Hematopoietic multipotent progenitor cell treated with erythropoietin and hydrocortisone succinate and interleukin-3 and kit ligand, for 17 days (in vitro differentiated cells): ENCODE measurements at places on chromosomes 13 and 19.

DNA sequence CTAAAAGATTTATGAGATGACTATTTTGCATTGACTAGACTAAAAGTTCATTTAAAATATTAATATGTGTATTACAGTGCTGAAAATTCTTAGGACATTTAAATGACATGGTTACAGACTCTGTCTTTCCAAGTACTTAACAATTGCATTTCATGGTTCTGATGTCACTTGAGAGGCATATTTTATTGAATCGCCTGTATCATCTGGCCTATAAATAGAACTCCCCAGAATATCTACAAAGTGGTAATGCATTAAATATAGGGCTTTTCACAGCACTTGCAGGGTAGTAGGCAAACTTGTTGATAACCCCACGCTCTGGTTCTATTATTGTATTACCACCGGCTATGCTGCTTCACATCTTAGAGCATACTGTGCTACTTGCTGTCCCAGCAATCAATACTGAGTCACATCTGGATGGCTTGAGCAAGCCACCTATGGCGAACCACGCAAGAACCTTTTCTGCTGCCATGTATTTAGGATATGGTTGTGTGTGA is 400.6 kb downstream of the HS6ST3 start:
- no peak for DNase-seq

DNA sequence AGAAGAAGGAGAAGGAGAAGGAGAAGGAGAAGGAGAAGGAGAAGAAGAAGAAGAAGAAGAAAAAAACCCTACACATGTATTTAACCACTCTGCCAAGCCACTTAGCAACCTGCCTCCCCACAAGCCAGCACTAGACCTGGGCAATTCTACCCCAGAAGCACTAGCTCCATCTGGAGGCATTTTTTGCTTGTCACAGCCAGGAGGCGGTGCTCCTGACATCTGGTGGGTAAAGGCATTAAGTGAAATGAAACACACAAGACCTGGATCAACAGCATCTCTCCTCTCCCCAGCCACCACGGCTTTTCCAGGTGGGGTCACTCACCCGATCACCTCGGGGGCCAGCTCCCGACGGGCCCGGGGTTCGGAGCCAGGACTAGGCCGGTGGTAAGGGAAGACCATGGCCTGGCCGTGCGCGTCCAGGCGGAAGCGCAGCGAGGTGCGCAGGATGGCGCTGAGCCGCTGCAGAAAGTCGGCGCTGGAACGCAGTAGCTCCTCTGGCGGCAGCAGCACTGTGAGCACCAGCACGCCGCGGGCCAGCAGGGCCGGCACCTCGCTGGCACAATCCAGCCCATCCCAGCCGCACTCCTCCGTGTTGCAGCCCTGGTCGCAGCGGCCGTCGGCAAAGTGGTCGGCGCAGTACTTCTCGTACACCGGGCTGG is 26.9 kb downstream of the NOTCH3 start:
- no peak for DNase-seq

DNA sequence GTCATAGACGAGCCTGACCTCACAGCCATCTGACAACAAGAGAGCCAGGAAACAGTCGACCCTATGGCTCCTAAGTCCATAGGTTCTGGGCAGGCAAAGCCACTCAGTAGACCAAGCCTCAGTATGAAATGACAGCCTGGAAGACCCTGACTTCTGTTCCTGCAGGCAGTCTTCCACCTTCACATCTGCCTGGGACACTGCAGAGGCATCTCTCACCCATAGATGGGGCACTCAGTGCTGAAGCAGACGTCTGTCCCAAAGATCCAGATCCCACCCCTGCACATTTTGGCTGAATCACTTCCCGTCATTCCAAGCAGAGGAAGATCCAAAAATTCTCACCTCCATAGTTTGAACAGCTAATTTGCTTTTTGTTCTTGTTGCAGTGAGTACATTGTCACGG is 139.3 kb upstream of the ZNF507 start:
- DNase-seq = no peak

- peak; percentile 64 for DNase-seq
These were observed 4.9 kb upstream of the PALM start for GRCh38 chr19:703651-704446.

- DNase-seq = no peak
These were observed 68.1 kb downstream of the SIAH3 start for GRCh38 chr13:45783346-45784043.

DNA sequence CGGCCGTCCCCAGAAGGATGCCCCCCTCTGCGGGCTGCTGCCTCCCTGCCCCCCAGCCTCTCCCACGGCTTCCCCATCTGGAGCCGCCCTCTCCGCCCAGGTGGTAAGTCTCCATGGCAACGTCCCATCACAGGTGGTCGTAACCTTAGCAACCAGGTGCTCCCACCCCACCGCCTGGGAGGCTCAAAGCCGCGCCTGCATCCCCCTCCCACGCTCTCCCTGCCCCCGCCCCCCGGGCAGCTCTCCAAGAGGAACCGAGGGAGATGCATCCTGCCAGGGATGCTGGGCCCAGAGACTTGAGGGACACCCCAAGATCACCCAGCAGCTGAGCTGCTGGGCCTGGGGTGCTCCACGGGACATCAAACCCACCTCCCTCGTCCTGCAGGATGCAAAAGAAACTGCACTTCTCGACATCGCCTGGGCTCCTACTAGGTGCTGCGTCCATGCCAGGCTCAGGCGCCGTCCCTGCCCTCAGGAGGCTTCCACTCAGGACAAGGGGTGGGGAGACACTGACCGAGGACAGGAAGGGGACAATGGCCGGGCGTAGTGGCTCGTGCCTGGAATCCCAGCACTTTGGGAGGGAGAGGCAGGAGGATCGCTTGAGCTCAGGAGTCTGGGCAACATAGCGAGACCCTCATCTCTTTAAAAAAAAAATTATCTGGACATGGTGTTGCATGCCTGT is 5.0 kb upstream of the LINGO3 start:
- no peak for DNase-seq

- DNase-seq = no peak
These were observed 137.9 kb downstream of the MTUS2 start for GRCh38 chr13:28958018-28958417.

- no peak for DNase-seq
These were observed at the start of gene ATP4B for GRCh38 chr13:113657851-113658741. Gene ATP4B (minus strand): TSS chr13:113658198. CDS start chr13:113658144, 54 bp downstream.

- DNase-seq = no peak
These were observed 70.5 kb upstream of the CSNK1A1L start for GRCh38 chr13:37175996-37176395.

DNA sequence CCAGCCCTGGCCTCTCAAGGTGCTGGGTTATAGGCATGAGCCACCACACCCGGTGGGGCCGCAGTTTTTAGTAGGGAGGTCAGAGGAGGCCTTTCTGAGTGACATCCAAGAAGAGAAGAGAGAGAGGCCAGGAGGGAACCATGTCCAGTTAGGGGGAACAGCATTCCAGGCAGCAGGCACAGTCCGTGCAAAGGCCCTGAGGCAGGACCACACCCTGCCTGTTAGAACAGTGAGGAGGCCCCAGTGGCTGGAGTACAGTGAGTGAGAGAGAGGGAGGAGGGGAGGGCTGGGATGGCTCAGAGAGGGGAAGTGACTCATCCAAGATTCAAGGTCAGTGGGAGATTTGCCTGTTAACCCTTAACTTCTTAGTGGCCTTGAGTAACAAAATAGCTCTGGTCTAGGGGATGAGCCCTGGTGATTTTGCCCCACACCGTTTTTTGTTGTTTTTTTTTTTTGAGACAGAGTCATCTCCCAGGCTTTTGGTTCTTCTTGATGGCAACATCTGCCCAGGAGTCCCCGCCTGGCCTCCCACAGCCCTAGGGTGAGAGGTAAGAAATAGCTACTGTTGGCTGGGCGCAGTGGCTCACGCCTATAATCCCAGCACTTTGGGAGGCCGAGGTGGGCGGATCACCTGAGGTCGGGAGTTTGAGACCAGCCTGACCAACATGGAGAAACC is 2.7 kb upstream of the PLIN3 start:
- no peak for DNase-seq

GRCh38 chr13:26558074-26558805 is 757 bp downstream of the WASF3 start:
- DNase-seq = no peak

- DNase-seq = no peak
These were observed 57.3 kb upstream of the TPM4 start for GRCh38 chr19:16018801-16019551.

DNA sequence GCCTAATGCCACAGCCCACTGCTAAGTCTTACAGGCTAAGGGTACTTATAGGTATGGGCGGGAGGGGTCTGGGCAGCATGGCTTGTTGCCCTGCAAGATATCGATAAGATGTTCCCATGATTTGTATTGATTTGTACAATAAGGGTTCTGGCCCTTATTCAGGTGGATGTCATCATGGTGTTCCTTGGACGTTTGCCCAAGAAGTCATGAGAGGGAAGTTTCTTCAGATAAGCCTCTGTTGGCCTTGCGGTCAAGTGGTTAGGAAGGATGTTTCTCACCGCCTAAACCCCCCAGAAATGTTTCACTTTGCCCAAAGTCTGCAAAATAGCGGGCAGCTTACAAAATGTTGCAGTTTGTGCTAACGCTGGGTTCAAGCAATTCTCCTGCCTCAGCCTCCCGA is 7.3 kb downstream of the PARP4 start:
- peak; percentile 34 for DNase-seq

GRCh38 chr19:46559203-46559602 is 41.9 kb upstream of the CALM3 start:
- no peak for DNase-seq

GRCh38 chr13:28357911-28358433 is 137.0 kb downstream of the FLT1 start:
- DNase-seq = no peak

DNA sequence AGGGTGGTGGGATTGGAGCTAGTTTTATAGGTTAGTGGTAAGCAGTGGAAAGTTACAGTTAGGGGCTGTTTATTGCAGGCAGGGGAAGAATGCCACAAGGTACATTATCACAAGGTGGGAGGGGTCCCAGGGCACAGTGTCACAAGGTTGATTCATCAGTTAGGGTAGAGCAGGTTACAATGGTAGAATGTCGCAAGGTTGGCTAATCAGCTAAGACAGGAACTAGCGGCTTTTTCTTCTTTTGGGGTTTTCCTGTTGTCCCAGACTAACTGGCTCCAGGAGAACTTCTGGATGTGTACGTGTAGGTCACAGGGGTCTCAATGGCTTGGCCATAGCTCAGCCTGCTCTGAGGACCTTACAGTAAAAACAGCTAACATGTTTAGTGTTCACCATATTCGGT is 1221.1 kb downstream of the SLITRK1 start:
- no peak for DNase-seq

DNA sequence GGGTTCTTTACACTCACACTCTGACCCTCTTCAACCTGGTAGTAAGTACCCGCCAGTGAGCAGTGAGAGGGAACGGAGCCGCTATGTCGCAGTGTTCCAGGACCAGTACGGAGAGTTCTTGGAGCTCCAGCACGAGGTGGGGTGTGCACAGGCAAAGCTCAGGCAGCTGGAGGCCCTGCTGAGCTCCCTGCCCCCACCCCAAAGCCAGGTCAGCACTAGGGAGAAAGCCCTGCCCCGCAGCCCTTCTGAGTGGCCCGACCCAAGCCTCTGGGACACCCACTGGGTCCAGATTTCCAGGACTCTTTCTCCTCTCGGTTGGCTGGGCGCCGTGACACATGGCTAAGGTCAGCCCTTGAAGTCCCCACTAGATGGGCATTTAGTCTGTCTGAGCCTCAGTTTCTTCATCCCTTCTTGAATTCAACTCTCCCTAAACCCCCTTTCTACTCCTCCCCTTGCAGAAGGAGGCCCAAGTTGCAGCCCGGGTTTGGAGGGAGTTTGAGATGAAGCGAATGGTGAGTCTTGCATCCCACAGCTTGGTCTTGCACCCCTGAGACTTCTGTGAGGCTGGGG is 1.9 kb downstream of the OCEL1 start:
- DNase-seq = no peak

DNA sequence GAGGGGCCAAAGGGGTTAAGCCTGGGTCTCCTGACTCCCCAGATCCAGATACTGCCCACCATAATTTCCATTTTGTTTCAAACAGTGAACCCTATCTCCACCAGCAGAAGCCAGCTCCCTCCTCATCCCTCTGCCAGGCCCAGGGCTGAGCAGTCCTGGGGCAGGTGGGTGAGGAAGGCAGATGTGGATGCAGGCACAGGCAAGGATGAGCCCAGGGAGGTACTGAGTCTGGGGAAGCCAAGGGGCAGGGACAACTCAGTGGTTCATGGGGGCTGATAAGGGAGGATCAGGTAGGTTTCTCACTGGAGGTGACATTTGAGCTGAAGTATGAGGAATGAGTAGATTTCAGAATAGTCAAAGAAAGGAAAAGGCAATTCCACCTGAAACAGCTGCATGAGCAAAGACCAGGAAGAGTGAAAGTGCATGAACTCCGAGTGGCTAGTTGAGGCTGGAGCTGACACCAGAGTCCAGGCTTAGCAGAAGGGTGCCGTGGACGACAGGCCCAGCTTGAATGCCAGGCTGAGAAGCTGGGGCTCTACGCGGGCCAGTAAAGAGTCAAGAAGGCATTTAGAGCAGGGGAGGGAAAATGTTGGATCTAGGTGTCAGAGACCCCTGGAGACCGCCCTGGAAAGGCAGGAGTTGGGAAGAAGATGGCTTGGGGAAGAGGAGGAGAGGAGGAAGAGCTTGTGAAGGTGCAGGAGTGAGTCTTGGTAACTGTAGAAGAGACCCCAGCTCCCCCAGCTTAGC is 10.3 kb downstream of the CIC start:
- DNase-seq = no peak

DNA sequence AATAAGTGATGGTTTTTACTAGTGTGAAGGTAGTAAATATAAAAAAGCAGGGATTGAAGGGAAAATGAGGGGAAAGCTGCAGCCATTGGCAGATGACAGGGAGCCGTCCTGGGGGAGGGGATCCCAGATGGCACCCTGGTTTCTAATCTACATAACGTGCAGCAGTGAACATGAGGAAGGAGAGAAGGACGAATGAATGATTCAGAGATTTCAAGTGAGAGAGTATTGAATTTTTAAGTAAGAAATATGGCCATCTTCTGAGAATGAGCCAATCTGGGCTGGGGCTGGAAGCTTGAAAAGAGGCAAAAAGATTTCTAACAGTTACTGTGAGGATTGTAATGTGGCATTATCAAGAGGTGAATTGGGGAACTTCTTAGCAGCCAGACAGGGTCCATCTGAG is 414.2 kb downstream of the MYO16 start:
- no peak for DNase-seq

DNA sequence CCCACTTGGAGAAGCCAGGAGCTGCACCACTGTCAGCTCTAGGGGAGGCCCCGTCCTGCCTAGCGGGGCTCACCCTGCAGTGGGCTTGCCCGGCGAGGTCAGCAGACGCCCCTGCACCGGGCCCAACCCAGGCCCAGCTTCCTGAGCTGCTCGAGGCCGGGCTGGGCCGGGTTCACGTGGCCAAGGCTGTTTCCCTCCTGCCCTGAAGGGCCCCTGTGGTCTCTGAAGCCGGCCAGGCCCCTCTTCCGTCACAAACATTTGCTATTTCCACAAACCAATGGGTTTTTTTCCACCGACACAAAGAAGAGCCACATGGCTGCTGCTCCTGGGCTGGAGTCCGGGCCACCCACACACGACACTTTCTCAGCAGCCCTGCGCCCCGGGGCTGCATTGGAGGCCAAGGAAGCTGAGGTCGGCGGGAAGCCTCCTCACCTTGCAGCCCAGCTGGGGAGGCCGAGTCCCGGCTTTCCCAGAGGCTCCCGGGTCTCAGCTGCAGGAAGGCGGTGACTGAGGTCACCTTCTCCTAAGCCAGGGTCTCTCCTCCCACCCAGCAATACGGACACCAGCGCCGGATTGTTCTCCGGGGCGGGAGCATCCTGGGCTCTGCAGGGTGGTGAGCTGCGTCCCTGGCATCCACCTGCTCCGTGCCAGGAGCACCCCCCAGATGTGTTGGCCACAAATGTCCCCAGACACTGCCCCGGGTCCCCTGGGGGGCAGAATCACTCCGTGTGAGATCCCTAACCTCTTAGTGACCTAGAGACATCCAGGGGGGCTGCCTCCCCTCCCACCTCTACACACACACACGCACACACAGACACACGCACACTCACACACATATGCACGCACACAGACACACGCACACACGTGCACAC is 80.5 kb downstream of the GADD45B start:
- DNase-seq = no peak
